ENCODE measurements at places on chromosomes 13 and 19.

GRCh38 chr13:35567406-35567980 is 91.0 kb upstream of the MAB21L1 start:
- no peak for DNase-seq

GRCh38 chr13:39321574-39321973 is 281.4 kb downstream of the LHFPL6 start:
- DNase-seq = no peak

DNA sequence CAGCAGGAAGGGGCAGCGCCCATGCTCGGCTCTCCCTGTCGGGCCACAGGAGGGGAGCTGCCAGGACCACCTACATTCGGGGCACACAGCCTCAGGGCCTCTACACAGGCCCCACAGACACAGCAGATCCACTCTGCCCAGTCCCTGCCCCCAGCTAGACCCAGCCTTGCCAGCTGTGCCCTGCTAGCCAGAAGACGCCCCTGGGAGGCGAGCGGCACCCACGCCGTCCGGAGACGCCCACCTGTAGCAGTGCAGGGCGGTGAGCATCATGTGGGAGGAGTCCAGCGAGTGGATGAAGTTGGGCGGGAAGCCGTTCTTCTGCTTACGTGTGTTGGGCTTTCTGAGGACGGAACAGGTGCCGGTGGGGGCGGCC is 15.1 kb downstream of the POLRMT start:
- no peak for DNase-seq

GRCh38 chr19:20154636-20155035 is 12.4 kb upstream of the ZNF486 start:
- peak; percentile 21 for DNase-seq

DNA sequence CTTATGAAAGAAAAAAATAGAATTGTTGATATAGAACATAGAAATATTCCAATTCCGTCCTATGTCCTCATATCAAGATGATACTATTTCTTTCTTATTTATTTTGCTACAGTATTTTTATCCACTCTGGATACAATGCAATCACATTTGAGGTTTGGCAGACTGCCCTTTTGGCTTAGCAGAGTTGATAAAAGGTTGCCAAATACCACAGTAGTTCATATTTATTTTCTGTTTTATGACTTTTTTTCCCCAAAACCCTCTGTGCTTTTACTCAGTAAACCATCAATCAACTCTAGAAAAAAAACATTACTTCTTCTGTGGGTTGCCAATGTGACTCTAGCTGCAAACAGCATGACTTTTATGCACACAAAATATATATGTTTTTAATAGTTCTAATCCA is 424.5 kb downstream of the PCDH9 start:
- DNase-seq = no peak

- DNase-seq = no peak
Observed at GRCh38 chr13:20713751-20714150, 10.3 kb downstream of the IL17D start.

- no peak for DNase-seq
Observed at GRCh38 chr13:48500652-48501197, 32.2 kb downstream of the RCBTB2 start.

- no peak for DNase-seq
Observed at GRCh38 chr13:98556968-98557631, 19.8 kb downstream of the STK24 start.

GRCh38 chr13:20590561-20590960 is 23.6 kb downstream of the IFT88 start:
- no peak for DNase-seq

GRCh38 chr13:30808600-30808999 is 73.3 kb downstream of the ALOX5AP start:
- DNase-seq = no peak

GRCh38 chr19:52171321-52172169 is at the start of gene ZNF836:
Gene ZNF836 (minus strand): TSS chr19:52171621. CDS start chr19:52168072, 3,549 bp downstream.
- DNase-seq = peak; percentile 92

DNA sequence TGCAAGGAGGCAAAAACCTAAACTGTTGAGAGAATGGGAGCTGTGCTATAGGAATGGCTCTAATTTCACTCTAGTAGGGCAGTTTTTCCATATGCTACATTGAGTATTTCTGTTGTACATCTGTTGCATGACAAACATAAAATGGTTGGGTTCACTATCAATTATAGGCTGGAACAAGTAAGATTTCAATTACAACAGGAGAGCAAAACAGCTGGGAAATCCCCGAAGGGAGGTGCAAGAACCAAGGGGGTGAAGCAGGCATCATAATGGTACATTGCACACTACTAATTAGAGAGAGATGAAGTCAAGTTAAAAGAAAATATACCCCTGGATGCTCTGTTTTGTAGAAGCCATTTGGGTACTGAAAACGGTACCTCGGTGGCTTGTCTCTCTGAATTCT is 389.5 kb downstream of the PCDH9 start:
- DNase-seq = no peak

DNA sequence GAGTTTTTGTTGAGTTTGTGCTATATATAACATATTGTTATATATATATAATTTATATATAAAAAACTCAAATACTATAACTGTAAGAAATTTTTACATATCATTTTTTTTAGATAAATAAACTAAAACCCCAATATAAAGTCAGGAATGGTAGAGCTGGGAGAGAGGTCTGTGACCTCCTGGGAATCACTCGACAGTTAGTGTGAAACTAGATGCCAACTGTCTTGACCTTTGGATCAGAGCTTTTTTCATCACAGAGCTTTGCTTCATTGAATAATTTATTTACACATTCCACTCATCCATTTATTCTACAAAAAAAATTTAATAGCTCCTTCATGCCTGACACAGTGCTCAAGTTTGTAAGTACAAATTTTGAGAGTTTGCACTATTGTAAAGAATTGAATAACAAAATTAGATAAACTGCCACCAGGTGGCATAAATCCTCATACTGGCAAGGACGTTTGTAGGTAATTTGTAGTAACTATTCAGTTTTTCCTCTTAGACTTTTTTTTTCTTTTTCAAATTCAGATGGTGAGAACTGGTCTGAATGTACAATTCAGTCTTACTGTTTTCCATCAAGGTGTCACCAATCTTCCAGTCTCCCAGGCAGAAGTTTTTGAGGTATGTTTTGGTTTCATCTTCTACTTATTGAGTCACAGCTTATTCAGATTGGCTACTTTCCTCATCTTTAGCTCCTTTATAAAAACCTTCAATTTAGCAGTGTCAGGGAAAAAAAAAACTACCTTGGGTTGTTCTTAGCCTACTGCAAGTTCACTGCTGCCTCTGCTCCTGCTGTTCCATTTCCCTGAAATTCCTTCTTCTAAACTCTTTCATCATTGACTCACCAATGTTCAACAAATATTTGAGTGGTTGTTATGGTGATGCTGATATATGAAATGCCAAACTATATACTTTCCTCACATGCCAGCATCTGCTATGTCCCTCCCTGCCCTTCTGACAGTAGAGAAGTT is 28.7 kb downstream of the LACC1 start:
- peak; percentile 24 for DNase-seq

GRCh38 chr13:51538591-51539179 is 45.6 kb upstream of the WDFY2 start:
- no peak for DNase-seq

- no peak for DNase-seq
Observed at GRCh38 chr13:26962671-26963070, 202.1 kb upstream of the GPR12 start.

GRCh38 chr19:38869160-38869835 is 8.8 kb downstream of the RINL start:
- no peak for DNase-seq

GRCh38 chr19:41307954-41308449 is 2.0 kb upstream of the CCDC97 start:
- DNase-seq = no peak

DNA sequence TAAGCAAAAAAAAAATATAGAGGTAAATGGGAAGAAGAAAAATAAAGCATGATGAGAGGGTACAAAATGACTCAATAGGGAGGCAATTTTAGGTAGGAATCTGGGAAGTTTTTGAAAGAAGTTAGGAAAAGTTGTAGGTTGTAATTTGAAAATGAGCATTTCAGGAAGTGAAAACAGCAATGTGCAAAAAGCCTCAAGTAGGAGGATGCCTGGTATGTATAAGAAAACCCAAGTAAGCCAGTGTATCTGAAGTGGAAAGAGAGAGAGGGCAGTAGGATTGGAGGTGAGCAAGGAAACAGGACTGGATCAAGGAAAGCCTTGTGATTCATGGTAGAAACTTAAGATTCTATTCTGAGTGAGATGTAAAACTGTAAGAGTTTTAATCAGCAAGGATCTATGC is 121.6 kb upstream of the SPRY2 start:
- DNase-seq = no peak

GRCh38 chr19:35521124-35521743 is 6.9 kb downstream of the SBSN start:
- no peak for DNase-seq

Data from prostate gland (tissue), 2 donors.